ENCODE measurements at places on chromosomes 7 and 10. TPM values are rescaled to one million over a fixed set of nuclear protein-coding genes. Genes with fewer than 3 reads are reported as not detected.

DNA sequence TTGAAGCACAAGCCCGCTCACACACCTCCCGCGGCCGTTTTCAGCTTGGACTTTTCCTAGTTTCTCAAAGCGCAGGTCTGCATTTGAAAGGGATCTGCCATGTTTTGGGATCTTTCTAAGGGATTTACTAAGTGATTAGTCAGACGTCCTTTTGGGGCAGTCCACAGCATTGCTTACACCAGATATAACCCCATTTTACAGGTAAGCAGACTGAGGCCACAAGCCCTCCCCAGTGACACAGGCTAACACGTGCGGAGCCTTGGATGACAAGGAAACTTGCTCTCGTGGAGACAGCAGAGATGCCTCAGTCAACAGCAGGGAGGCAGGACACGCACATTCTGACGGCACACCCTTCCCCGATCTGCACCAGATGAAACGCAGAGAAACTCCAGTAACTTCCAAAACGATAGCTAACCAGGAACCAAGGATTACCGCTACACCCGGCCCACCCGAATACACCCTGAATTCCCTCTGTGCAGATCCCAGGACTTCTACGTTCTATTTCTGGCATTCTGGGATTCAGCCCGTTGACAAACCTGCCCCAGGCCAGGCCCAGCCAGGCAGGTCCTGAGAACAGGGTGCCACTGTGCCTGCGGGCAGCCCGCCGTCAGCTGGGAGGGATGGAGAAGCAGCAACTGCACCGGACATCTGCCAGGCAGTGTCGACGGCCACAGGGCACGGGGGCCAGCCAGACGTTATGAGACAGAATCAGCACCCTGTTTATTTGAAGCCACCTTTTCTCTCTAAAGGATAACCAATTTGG lies 27.9 kb downstream of the FOXL3 start:
- no peak for DNase-seq

DNA sequence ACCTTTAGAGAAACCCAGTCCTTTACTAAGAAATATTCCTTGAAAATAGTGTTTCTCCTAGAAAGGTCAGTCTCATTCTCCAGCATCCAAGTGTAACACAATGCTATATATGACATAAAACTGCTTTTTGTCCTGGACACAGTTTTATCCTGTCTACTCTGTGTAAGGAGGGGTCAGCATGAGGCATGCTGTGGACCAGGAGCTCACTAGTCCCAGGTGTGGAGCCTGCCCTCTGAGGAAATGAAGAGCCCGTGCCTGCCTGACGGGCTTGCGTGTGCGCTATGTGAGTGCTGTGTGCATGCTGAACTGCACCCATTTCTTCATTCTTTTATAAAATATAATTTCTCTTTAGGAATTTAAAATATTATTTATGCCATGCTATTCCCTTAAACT lies 182.8 kb upstream of the CDCA7L start:
- no peak for DNase-seq

DNA sequence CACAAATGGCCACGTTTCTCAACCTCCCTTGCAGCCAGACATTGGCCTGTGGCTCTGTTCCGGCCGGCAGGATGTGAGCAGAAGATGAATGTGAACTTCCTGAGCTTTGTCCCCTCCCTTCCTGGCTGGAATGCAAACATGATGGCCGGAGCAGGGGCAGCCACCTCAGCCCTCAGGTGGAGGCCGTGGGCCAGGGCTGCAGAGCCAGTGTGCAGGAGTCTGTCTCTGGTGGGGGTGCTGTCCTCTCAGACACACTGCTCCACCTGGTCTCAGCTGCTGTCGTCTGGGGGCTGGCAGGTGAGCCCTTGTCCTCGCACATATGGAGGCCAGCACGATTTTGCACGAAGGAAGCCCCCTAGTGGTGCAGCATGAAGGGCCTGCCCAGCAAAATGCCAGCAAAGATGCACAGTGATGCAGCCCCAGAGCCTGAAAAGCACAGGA lies 25.3 kb upstream of the PWWP2B start:
- no peak for DNase-seq

DNA sequence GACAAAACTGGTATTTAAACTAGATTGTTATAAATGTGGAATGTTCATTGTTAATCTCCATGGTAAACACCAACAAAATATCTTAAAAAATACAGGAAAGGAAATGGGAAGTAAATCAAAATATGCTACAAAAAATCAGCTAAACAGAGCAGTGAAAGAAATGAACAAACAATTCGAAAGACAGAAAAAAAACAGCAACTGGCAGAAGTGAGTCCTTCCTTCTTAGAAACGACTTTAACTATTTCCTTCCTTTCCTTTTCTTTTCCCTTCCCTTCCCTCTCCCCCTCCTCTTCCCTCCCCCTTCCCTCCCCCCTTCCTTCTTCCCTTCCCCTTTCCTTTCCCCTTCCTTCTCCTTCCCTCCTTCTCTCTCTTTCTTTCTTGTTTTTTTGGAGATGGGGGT lies 12.8 kb downstream of the ZNF248 start:
- no peak for DNase-seq

- DNase-seq = no peak
Observed at GRCh38 chr7:85186083-85186520, 754 bp downstream of the SEMA3D start.

DNA sequence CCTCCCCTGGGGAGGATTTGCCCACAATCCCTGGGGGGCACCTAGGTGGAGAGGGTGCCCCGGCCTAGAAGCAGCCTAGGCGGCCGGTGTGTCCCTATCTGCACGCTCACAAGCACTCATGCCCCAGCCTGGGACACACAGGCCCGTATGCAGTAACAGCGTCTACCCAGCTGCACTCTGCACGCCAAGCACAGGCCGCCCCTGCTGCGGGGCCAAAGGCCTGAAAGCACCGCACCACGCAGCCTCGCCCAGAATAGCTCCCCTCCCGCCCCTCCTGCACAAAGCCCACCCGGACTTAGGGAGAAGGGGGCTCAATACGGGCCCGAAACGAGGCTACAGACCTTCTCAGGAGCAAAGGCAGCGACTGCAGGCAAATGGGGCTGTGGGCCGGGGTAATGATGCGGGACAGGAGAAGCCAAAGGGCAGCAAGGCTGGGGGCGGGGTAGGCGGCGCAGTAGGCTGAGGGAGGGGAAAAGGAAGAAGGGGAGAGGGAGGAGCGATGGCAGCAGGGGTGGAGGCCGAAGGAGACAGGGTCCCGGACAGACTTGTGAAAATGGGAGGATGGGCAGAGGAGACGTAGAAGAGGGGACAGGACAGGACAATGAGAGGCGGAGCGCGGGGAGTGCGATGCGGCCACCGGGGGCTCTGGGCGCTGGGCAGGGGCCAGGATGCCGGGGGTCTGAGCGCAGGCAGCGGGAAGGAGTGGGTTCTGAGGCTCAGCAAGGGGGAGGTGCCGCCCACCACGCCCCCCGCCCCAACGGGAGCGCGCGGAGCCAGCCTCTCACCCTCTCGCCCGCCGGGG lies 544 bp downstream of the GPRIN2 start:
- DNase-seq = peak; percentile 8

DEPP1 gene
- total RNA-seq = 1.5 TPM

TMEM196 gene
- total RNA-seq = not detected

INHBA gene
- 1.0 TPM for total RNA-seq
